ENCODE measurements at places on chromosomes 7 and 10.

DNA sequence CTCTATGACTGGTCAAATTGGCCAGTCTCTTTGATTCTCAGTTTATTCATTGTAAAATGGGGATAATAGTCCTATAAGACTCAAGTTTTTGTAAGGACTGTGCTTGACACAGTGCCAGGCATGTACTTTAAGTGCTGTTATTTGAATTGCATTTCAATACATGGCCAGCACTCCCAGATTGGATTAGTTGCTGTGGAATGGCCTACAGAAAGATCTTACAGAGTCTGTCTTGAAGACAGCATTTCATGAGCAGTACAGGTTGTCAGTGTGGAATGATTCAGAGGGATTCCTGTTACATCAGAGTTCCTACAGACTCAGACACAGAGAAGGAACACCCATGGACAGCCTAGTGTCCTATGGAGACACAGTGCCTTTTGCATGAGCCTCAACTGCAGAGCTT, 238.1 kb upstream of the BMPER start:
- DNase-seq: no peak

- DNase-seq: no peak
Observed at GRCh38 chr7:82376739-82377138, 66.8 kb downstream of the CACNA2D1 start.

GRCh38 chr10:30687698-30688213, 58.2 kb upstream of the LYZL2 start:
- DNase-seq: peak; percentile 63

- DNase-seq: no peak
Observed at GRCh38 chr7:122038904-122039303, 105.1 kb downstream of the AASS start.

DNA sequence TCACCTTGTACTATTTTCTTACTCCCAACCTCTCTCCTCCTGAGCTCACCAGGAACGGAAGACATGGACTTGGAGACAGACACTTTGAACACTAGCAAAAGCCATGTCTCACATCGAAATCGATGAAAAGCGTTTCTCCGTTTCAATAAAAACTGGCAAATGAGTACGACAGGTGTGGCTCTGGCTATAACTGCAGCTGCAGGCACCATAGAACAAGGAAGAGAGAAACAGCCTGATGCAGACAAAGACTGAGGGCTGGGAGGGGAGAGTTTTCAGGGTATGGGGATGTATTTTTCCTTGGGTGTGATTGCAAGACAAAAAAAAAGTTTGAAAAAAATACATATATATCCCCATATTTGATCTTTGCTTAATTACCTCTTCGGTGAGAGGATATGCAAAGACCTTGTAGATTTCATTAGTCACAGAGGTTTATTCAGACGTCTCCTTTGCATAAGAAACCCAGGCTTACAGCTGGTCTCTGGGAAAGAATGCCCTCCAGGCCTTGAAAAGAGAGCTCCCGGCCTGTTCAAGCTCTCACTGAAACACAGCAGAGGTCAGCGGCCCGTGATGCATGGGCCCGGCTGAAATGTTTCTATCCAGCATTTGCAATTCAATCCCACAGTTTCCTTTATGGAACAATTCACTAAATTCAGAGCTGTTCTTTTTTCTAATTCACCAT, 63.1 kb downstream of the TLL2 start:
- no peak for DNase-seq

DNA sequence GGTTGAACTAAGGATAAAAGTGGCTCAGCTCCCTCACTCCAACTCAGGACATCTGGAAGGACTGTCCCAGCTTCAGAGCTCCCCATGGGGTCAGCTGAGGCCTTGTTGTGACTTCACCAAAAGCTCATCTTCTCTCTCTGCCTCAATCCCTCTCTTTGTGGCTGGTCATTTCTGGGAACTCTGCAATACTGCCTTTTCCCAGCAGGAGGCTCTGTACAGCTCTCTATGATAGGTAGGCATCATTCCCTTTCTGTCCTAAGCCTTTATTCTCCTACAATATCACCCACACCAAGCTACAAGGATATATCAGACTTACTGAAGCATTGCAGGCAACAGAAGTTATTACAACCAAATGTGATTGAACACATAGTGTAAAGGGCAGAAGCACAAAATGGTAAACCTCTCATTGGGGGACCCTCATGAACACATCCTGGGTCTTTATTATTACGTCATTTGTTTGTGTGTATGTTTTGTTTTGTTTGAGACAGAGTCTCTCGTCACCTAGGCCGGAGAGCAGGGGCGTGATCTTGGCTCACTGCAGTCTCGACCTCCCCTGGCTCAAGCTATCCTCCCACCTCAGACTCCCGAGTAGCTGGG, 36.7 kb upstream of the PRPS1L1 start:
- DNase-seq: no peak

DNA sequence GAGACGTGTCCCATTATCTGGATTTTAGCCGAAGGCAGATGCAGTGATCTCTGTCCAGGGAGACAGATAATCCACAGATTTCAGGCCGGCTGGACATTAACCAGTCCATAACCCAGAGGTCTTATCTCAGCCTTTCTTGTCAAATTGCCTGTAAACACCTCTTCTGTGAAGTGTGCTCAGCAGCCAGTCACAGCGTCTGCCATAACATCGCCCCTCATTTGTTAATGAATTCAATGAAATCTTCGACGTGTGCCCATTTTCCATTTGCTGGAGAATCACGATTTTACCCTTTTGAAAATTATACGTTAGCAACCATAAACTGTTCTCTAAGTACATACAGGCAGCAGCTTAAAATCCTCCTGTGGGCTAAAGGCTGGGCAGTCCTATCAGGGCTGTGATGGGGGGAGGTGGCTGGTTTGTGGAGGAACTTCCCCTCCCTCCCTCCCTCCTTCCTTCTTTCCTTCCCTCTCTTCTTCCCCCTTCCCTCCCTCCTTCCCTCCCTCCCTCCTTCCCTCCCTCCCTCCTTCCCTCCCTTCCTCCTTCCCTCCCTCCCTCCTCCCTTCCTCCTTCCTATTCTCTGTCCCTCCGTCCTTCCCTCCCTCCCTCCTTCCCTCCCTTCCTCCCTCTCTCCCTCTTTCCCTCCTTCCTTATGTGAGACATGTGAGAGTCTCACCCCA, 26.6 kb upstream of the FAM20C start:
- no peak for DNase-seq

- DNase-seq: no peak
Observed at GRCh38 chr7:34160261-34160752, 255.0 kb downstream of the BMPER start.

DNA sequence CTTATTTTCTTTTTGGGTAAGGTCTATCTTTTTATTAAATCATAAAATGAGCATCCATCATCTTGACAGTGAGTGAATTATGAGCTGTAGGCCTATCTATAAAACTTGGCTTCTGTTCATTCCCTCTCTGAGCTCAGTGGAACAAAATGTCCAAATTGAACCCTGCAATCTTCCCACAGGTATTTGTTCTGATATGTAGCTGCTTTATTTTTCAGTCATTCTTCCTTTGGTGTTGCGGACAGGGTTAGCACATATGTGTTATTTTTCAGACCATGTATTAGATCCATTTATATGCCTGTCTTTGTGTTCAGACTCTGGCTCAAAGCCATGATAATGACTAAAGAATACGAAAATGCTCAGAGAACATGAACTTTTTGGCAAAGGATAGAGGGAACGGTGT, 201.6 kb upstream of the KIAA1217 start:
- DNase-seq: no peak

DNA sequence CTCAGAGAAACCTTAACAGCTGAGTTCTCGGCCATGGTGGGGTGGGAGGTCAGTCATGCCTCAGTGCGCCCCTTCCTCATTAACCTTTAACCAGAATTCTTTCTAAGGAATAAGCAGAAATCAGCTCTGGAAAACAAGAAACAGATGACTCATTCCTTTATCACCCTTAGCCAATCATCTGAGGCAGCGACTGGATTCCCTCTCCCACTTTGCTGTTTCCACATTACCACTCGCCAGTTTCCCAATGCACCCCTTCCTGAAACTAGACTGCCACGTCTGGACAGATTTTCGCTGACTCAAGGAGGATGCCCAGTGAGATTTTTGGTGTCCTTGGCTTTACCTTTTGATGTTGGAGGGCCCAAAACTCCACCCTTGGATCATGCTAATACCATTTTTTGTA, 223.8 kb downstream of the PLXDC2 start:
- no peak for DNase-seq

- no peak for DNase-seq
Observed at GRCh38 chr10:10804998-10805740, 212.5 kb upstream of the CELF2 start.

GRCh38 chr10:48577158-48577557, 27.7 kb downstream of the ARHGAP22 start:
- no peak for DNase-seq

DNA sequence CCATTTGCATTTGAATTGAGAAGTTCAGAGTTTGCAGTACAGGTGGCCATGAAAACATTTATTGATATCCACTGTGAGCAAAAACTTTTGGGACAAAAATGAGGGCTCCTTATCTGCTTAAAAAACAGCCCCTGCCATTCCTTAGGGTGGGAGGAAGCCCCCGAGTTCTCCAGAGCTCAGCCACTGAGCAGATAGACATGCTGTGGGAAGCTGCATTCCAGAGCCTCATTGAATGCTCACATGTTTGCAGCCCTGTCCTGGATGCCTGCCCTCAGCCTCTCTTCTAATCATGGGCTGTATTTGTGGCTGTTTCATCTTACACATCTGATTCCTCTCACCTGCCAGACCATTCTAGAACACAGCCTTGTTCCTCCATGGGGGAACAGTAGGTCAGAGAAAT, 33.3 kb downstream of the PLPP4 start:
- no peak for DNase-seq

DNA sequence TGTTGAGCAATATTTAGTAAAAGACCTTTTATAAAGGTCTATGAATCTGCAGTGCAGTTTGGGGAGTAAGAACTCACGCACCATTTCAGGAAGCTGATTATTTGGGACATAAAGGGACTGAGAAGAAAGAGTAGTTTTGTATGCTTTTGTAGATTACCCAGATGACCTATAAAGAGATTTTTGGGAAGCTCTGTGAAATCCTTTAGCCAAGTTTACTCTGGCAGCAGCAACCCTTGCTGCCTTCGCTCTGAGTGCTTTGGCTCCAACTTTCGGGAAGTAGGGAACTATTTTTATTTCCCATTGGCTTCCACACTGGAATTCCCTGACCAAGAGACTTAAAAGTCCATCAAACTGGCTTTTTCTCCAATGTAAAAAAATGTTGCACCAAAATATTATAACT, 1110.1 kb upstream of the PHF14 start:
- DNase-seq: no peak

- DNase-seq: no peak
Observed at GRCh38 chr7:102044641-102044983, 227.2 kb downstream of the CUX1 start.

- no peak for DNase-seq
Observed at GRCh38 chr7:116311259-116311658, 100.9 kb downstream of the TES start.

DNA sequence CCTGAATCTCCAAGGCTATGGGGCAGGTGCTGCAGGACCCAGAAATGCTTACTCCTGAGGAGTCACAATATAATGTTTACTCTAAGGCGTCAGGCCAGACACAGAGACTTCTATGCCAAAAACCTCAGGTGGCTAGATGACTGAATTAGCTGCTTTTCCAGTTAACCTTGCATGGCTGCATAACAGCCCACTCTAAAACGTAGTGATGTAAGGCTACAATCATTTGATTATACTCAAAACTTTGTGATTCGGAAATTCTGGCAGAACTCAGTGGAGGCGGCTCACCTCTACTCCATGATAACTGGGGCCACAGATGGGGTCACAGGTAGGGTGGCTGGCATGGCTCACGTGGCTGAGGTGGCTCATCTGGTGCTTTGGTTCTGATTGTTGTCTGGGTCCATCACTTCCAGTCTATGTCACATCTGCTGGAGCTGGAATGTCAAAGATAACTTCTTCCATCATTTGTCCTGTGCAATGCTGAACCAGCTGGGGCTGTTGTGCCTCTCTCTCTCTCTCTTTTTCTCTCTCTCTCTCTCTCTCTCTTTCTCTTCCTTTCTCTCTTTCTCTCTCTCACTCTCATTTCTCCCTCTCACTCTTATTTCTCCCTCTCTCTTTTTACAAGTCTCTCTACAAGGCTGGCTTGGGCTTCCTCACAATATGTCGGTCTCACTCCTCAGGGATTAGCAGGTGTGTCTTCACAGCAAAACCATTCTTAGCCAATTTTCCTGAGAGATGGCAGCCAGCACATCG, 11.8 kb downstream of the TMEM72 start:
- no peak for DNase-seq

DNA sequence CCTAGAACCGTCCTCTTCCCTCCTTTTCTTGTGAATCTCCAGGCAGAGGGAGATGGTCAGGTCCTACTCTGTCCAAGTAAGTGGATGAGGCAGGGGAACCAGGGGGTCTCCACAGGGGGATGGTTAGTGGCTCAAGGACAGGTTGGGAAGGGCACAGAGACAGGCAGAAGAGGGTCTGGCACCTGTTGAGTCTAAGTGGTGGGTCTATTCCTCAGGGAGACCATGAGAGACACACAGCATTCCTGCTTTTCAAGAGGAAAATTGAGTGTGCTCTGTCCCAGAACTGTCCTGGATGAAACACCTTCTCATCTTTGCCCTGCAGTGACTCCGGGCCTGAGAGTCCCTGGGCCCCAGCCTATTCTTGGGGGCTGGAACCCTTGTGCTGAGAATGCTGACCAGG, 184.8 kb upstream of the GALNT17 start:
- no peak for DNase-seq

GRCh38 chr7:155645662-155646061, 1.2 kb downstream of the RBM33 start:
- DNase-seq: no peak

- DNase-seq: no peak
Observed at GRCh38 chr7:30027065-30027456, 559 bp upstream of the FKBP14 start.

GRCh38 chr10:125316436-125316835, 156.1 kb upstream of the CTBP2 start:
- no peak for DNase-seq

DNA sequence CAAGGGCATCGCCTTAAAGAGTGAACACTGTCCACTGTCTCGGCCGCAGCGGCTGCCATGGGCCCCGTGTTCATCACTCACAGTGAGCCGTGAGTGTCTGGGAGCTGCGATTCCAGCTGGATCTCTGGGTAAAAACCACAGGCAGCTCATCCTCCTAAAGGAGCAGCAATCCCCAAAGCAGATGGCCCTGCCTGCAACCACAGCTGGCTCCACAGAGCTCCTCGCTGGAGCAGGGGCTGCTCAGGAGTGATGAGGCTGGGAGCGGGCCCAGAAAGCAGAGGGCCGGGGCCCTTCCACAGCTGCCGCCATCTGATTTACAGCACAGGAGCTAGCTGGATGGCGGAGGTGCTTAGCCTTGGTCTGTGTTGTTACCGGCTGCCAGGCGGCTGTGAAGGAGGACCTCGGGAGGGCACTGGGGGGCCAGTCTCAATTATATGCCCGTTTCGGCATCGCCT, 6.6 kb upstream of the TMEM184A start:
- no peak for DNase-seq

GRCh38 chr10:45675388-45675787, 2.8 kb upstream of the ZFAND4 start:
- no peak for DNase-seq

Data from tibial nerve (tissue), 4 donors.